ENCODE measurements at places on chromosomes 5 and 9. TPM values are rescaled to one million over a fixed set of nuclear protein-coding genes. Genes with fewer than 3 reads are reported as not detected.

GABRA1 gene
- not detected for polyA plus RNA-seq

GPR150 gene
- not detected for polyA plus RNA-seq

NUTM2G gene
- polyA plus RNA-seq: not detected

OBP2B gene
- polyA plus RNA-seq: not detected

PPP6C gene
- 48.5 TPM for polyA plus RNA-seq

GPR151 gene
- not detected for polyA plus RNA-seq

PCDHB3 gene
- not detected for polyA plus RNA-seq

Measured in naive B cell (primary cell).